ENCODE measurements at places on chromosomes 4 and X.

DNA sequence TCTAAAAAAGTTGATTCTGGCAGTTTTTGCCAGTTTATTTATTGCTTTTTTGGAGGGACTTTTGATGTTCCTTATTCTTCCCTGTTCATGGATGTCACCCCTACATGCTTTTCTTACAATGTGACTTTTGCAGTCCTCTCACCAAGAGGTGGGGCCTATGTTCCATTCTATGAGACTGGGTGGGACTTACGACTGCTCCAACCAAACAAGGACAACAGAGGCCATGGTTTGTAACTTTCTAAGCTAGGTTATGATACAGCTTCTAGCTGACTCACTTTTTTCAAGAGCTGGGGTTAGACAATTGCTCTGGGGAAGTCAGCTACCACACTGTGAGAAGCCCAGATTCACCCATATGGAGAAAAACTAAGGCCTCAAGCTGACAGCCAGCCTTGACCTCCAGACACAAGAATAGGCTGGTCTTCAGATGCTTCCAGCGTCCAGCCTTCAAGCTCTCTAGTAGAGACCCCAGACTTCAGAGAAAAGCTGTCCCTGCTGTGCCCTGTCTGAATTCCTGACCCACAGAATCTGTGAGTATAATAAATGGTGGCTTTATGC lies 39.5 kb downstream of the ENOPH1 start:
- no peak for DNase-seq

GRCh38 chr4:80814266-80814665 lies 216.2 kb upstream of the BMP3 start:
- no peak for DNase-seq

DNA sequence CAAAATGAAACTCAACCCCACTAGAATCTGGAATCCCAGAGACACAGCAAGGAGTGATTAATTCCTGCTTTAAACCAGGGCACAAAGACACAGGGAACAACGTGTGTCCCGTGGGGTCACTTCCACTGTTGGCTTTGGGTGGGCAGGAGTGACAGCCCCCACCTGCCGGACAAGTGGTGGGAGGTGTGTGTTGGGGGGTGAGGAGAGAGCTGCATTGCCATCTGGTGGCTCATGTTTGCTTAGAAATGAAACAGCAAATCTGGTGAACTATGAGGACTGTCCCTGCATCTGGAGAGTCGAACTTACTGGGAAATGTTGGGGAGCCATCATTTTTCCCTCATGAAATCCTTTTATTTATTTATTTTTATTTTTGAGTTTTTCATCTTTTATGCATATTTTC lies 75.9 kb upstream of the AFAP1 start:
- no peak for DNase-seq

DNA sequence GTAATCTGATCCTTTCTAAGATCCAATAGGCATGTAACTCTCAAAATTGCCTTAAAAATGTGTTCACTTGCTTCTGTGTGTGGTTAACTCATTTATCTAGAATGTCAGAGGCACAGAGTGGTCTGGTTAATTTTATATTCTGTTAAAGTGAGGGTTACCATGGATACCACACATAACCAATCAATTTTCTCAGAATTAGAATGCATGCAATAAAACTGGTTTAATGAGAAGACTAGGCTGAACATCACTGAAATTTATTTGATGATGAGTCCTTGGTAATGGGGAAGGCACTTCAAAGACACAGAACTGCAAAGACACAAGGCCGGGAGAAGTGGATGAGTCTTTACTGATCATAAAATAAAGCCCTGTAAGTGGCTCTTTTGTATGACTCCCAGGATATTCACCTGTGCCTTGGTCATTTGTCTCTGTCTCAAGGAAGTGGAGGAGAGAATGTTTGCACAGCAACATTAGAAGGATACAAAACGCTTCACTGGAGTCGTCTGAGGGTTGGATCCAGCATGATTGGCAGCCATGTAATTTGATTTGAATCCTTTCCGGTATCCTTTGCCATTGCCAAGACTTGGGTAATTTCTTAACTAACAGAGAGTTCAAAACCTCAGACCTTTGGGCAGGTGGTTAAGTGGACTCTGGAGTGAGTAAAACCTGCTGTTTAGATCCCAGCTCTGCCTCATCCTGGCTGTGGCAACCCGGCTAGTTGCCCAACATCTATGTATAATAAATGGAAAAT lies 94.0 kb upstream of the RBPJ start:
- no peak for DNase-seq

- DNase-seq = no peak
These were observed 152.6 kb downstream of the GASK1B start for GRCh38 chr4:158020176-158020575.
